CD4-positive, alpha-beta T cell treated with Interleukin-10 for 1 hour (primary cell): ENCODE measurements at places on chromosomes 7 and 10.
A peak's percentile ranks its signal among the peaks of the same experiment; 100 is the strongest.

DNA sequence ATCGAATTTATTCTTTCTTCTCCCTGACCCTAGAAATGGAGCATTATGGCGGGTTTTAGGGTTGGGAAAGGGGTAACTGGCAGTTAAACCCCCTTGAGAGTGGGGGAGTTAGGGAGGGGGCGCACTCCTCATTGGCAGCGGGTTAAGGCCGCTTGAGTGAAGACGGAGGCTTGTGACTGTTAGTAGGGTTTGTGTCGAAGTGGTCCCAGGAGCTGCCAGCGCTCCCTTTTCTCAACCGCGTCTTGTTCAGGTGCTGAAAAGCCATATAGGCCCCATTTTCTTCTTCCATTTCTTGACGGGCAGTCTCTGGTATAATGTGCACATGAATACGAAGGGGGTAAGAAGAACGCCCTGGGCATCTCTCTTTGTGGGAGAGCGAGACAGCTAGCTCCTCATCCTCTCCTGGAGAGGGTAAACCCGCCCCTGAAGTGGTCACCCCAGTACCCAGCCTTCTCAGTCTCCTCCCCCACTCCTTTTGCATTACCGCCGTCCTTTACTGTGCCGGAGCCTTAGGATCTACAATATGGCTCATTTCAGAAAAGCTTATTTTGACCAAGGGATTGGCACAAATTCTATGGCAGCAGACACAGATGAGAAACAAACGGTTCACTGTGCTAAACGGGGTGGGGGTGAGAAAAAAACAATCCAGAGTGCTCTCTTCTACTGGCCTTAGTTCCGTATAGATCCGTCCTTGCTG is 836 bp downstream of the KMT2E start:
- peak; percentile 83 for DNase-seq

GRCh38 chr7:30476459-30477145 is 2.0 kb downstream of the NOD1 start:
- DNase-seq = no peak

- no peak for DNase-seq
These were observed 33.0 kb downstream of the LRRC72 start for GRCh38 chr7:16559497-16560179.

DNA sequence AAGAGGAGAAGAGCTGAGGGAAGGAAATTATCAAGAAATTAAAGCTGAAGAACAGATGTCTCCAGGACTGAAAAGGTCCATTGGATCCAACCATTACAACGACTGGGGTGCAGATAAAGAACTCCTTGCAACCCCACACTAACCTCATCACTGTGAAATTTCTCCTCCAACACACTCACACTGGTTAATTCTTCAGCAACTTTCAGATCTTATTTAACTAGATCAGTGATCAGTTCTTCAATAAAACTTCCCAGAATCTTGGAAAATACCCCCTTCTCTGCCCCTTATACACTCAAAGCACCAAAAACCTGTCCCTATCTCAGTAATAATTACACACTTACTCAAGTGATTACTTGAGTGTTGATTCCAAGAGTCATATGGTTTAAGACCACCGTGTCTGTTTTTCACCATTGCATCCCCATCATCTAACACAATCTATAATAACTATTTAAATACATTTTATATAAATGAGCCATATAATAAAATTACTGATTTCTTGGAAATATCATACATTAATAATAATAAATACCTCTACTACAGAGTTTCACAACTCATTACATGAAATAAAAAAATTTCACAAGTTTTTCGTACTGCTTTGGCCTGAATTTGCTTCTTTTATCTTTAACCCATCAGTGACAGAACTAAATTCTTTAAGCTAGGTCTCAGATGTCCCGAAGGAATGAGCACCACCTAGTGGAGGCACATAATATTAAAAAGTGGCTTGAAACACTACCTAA is 123.7 kb downstream of the MPP7 start:
- DNase-seq = peak; percentile 76

DNA sequence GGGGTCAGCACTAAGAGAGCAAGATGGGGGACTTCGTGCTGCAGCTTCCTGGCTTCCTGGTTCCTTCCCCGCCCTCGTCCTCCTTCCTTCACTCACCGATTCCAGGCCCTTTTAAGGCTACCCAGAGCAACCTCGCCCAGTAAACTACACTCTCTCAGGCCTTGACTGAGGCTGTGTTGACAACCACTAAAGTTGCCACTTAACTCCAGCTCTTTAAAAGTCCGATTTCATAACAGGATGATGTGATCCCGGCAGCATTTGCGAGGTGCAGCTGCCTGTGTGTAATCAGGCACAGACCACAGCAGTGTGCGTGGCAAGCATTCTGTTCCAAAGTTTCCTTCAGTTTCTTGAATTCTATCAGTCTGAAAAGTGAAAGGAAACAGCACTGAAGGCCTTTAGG is 110.6 kb downstream of the RAB11FIP2 start:
- no peak for DNase-seq

DNA sequence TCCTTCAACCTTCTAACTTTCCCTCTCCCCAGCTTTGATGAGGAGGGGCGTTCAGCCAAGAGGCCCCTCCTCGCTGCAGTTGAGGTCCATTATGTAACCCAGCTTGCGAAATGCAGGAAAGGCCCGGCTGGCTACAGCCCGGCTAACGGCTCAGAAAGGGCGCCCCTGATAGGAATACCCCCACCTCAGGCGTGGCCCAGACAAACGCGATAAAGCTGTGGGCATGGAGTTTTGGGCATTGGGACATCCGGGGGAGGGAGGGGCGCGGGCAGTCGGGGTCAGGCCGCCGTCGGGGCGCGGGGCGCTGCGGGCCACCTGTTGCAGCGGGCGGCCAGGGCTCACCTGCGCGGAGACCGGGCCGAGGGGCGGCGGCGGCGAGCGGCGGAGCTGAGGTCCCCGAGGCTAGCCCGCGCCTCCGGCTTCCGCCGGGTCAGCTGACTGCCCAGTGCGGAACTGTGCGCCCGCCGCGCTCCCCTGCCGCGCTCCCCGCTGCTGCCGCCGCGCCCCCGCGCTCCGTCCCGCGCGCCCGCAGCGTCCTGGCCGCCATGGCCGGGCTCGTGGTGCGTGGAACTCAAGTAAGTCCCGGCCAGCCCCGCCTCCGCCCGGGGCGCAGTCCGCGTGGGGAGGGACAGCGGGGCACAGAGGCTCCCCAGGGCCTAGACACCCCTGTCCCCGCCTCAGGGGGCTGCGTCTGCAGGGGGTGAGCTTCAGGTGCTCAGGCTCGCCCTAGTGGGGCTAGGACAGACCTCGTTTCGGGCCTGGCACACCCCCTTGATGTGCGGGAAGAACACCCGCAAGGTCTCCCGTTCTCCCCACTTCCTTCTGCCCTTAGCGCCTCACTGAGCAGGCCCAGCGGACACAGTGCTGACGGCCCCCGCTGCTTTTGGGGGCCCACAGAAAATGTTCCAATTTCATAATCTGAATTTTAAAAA is at the start of gene LRMDA:
TSS of gene LRMDA (plus strand) at position 445 of the 932 bp plus-strand sequence.
- DNase-seq = no peak

DNA sequence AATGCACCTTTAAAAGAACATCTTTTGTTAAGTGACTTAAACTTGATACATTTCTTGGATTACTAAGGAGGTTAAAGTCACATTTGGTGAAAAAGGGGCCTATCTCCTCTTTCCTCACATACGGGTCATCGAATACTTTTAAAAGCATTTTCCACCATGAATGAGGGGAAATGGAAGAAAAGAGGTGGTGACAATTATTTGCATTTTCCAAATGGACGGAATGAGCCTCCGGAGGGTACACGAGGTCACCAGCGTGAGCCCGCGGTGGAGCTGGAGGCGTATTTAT is 1.0 kb upstream of the BMPR1A start:
- DNase-seq = no peak
